ENCODE measurements at places on chromosomes 5 and 9.

- no peak for DNase-seq
Measured at GRCh38 chr5:16585041-16585667, 31.6 kb downstream of the RETREG1 start.

DNA sequence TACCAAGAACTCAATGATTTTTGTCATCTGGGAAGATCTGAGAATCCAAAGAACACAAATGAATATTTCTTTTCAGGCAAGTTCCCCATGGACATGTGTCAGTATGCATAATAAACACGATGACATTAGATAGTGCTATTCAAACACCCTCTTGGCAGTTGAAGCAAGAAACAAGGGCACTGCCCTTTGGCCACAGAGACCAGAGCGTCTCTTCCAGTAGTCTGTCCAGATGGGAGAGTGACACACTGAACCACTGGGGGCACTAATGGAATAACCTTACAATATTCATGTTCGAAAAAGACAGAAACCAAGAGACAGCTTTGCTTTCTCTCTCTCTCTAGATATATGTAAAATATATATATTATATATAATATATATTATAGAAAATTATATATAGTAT, 301.9 kb downstream of the CTNND2 start:
- no peak for DNase-seq

- DNase-seq: no peak
Measured at GRCh38 chr9:87181670-87182069, 234.4 kb upstream of the GAS1 start.

- DNase-seq: no peak
Measured at GRCh38 chr5:73867345-73868335, 241.6 kb downstream of the ARHGEF28 start.

- DNase-seq: no peak
Measured at GRCh38 chr5:142715291-142715690, 29.4 kb upstream of the FGF1 start.

DNA sequence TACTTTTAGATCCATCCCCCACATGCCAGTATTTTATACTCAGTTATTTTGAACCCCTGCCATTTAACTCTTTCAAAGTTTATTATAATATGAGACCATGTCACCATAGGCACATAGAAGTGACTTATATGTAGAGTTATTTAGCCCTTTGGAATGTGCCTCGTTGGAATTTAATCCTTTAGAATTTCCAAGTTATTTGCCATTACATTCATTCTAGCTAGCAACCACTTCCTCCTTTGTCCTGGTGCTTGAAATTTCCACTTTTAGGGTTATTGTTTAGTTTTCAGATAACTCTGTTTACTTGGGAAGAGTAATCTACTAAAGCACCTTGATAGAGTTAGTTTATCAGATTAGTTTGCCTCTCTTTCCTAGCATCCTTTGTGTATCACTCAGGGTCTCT, 82.8 kb upstream of the TLE1 start:
- no peak for DNase-seq

- DNase-seq: no peak
Measured at GRCh38 chr5:123170816-123171215, 81.8 kb downstream of the PRDM6 start.

- no peak for DNase-seq
Measured at GRCh38 chr5:175820230-175820629, 51.1 kb upstream of the CPLX2 start.

DNA sequence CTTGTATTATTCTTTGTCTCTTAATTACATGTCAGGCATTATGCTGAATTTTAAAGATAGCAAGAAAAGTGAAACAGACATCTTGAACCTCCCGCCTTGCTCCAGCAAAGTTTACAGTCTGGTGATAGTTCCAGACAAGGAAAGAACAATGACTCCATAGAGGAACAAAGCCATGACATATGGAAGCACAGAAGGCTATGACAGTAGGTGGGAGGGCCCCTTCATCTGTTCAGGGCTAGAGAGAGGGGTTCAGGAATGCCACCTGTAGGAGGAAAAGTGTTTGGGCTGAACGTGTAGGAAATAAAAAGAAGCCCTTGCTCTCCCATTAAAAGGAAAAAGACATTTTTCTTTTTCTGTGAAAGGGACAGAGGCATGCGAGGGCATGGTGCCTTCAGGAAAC, 315.6 kb downstream of the TRIM32 start:
- no peak for DNase-seq

- DNase-seq: no peak
Measured at GRCh38 chr9:72300873-72301272, 64.1 kb downstream of the ZFAND5 start.

- no peak for DNase-seq
Measured at GRCh38 chr5:144205141-144205551, 34.5 kb downstream of the KCTD16 start.

DNA sequence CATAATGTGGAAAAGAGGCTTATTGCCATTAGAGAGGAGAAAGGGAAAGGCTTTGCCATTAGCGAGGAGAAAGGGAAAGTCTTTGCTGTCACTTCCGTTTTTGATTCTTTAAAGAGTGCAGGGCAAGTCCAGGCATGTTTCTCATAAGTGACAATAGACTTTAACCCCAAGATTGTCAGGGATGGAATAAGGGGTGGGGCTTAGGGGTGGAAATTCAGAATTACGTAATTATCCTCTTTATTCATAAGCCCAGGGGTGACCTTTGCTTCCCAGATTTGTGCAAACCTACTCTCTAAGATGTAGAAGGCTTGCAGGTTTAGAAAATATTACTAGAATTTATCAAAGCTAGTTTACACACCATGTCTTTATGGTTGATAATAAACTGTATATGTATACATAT, 2.3 kb upstream of the PLK2 start:
- no peak for DNase-seq

DNA sequence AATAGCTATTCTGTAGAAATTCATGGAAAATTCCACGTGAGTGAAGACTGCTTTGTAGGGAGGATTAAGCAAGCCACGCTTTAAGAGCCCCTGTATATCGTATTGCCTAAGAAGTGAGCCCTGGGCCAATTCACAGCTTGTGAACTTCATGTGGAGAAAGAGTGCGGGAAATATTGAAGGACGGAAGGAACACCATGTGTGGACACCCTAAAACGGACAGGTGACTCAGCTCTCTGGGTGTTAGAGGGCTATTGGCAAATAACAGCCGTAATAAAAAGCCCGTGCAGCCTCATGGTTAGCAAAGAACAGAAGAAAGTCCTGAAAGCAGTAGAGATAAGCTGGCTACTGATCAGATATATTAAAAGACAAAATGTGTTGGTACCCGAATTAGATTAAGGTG, 26.4 kb downstream of the ZNF366 start:
- DNase-seq: no peak

DNA sequence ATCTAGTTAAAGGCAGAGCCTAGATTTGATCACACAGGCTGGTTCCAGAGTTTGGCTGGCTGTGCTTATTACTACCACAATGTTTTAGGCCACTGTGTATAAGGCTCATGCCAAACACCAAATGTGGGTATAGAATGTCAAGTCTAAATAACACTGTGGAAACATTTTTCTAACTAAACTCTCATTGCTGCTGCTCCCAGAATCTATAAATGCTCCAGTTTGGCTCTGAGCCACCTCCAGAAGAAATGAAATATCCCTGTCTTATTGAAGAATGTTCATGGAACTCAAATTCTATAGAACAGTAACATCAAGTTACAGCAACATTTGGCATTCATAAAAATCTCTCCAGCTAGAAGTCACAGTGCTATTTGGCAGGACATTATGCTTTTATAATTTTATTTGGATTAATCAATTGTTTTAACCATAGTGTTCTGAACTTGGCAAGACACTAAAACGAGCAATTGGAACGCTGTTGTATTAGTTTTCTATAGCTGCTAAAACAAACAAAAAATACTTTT, 178.1 kb upstream of the COX7C start:
- no peak for DNase-seq

- no peak for DNase-seq
Measured at GRCh38 chr5:97245386-97245785, 62.3 kb upstream of the RIOK2 start.

GRCh38 chr5:157285310-157286035, 19.6 kb downstream of the CYFIP2 start:
- DNase-seq: no peak

GRCh38 chr5:154829181-154829588, 21.2 kb downstream of the FAXDC2 start:
- no peak for DNase-seq

DNA sequence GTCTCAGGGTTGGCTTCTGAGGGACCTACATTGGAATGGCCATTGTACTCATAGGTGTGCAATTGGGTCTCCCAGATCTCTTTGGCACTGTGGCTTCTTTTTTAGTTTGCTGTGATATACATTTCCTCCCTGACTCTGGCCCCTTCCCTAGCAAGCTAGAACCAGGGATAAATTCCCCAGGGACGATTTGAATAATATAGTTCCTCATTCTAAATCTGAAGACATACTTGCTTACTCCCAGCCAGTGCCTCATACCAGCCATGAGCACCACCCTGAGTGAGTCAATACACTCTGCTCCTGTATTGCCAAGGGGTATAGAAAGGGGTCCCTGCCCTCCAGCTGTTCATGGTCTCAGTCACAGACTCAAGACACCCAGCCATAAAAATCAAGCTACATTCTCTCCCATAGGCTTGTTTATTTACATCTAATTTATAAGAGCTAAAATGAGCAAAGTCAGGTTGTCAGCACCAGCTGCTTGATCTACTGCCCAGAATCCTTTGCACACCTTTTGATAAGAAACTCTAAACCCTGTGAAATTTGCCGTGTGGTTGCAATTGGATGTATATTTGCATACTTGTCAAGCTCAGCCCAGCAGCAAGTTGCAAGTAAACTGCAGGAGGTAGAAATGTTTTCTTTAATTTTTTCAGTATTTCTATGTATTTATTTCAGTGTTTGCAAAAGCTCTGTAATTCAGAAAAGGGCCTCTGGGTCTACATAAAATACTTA, 219.9 kb upstream of the IRX1 start:
- no peak for DNase-seq

GRCh38 chr9:17813798-17814197, 234.9 kb downstream of the SH3GL2 start:
- no peak for DNase-seq

DNA sequence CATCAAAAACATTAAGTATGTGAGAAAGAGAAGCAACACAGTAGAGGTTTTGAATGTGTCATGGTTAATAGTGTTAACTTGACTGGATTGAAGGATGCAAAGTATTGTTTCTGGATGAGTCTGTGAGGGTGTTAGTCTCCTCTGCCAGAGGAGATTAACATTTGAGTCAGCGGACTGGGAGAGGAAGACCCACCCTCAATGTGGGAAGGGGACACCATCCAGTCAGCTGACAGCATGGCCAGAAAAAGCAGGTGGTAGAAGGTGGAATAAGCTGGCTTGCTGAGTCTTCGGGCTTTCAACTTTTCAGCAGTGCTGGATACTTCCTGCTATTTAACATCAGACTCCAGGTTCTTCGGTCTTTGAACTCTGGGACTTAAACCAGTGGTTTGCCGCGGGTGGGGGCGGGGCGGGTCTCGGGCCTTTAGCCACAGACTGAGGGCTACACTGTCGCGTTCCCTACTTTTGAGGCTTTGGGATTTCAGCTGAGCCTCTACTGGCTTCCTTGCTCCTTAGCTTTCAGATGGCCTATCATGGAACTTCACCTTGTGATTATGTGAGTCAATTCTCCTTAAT, 309.9 kb upstream of the ST8SIA4 start:
- DNase-seq: no peak

GRCh38 chr9:112059145-112059965, 115.7 kb downstream of the SUSD1 start:
- no peak for DNase-seq

DNA sequence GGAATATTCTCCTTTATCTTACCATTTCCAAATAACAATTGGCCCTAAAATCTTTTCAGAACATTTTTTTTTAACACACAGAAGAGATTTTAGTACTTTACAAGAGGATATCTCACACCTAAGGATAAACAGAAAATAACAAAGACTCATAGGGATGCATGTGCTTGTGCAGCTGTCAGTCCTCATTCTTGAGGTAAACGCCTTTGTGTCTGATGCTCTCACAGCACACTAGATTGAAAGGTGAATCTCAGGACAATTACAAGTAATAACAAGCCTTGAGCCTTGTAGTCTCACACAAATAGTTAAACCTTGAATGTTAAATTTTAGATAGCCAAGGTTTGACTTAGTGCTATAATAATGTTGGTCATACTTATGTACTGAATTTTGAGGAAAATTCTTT, 439.2 kb downstream of the PTPRD start:
- DNase-seq: no peak

DNA sequence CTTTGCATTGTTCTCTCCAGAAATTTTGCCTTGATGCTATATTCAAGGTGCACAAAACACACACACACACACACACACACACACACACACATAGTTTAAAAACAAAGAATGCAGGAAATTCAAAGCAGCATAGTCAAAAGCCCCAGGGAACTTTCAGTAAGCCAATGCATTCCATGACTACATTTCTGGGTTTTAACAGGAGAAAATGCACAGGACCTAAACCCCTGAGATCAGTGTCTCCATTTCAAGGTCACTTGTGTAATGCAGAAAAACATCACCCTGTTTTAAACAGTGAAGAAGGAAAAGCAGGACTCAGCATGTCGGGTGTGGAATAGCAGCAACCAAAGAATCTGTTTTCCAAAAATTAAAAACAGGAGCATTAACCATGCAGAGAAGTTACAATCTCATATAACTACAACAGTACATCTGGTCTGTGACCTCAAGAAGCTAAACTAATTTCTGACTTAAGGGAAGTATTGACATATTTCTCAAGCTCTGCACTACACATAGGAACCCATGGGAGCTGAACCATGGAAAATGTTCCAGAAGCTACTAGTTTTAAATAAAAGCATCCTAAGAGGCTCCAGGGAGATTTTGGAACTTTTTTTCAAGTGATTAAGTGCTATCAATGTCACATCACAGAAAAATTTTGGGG, 296.7 kb downstream of the HINT1 start:
- no peak for DNase-seq

- DNase-seq: no peak
Measured at GRCh38 chr5:126341906-126342630, 81.1 kb upstream of the GRAMD2B start.

DNA sequence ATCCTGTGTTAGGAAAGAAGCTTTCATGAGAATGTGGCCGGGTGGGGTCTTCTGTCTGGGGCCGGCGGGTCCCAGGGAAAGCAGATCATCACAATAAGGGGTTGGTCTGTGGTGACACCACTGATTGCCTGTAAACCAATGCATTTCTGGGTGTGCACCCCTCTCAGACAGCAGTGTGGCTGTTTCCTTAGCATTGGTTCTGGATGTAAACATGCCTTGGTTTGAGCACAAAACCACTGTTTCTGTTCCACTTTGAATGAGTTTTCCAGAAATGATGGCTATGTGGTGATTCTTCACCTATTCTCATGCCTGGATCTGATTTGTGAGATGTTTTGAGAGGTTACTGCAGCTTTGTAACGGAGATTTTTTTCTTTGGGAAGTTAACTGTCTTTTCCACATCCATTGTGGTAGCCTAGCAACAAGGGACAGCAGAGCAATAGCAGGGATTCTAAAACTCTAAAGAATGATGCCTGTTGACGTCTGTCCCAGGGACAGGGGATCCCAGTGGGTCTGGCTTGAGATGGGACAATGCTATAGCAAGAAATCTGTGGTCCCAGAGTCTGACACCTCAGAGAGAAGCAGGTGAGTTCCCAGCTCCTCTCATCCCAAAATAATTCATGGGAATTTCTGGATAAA, at the start of gene CCDC192:
Gene CCDC192 (plus strand): TSS at position 466 of the 636 bp plus-strand sequence. CDS start 55 bp downstream, at position 521.
- no peak for DNase-seq

GRCh38 chr9:88998503-88998902, 7.2 kb downstream of the S1PR3 start:
- DNase-seq: no peak

- DNase-seq: no peak
Measured at GRCh38 chr5:26791433-26791832, 247.0 kb downstream of the CDH9 start.
